ENCODE measurements at places on chromosomes 3 and 15. TPM values are rescaled to one million over a fixed set of nuclear protein-coding genes. Genes with fewer than 3 reads are reported as not detected.

- no peak overlapping the region for H3K4me3 ChIP-seq
- H3K27me3 ChIP-seq, result no peaks in the 10 kb centered on the region
- peaks cover 34% of the 10 kb centered on the region for H3K36me3 ChIP-seq
- H3K27ac ChIP-seq, result peak overlapping the region; percentile 51
Measured at GRCh38 chr3:71026634-71027578, 556.6 kb downstream of the FOXP1 start.

GRCh38 chr15:85758655-85758978 lies 36.1 kb downstream of the KLHL25 start:
- no peak overlapping the region for H3K4me3 ChIP-seq
- peaks cover 2% of the 10 kb centered on the region for H3K4me1 ChIP-seq
- peaks cover 2% of the 10 kb centered on the region for H3K36me3 ChIP-seq
- no peak for DNase-seq

- no peaks in the 10 kb centered on the region for H3K27me3 ChIP-seq
- H3K4me3 ChIP-seq, result no peak overlapping the region
- DNase-seq, result no peak
- H3K36me3 ChIP-seq, result no peaks in the 10 kb centered on the region
- H3K4me1 ChIP-seq, result peaks cover 11% of the 10 kb centered on the region
Measured at GRCh38 chr3:32577174-32577573, 6.5 kb upstream of the DYNC1LI1 start.

- no peaks in the 10 kb centered on the region for H3K36me3 ChIP-seq
- no peak for DNase-seq
- H3K27ac ChIP-seq, result no peak overlapping the region
- no peaks in the 10 kb centered on the region for H3K27me3 ChIP-seq
Measured at GRCh38 chr3:29245441-29245840, 35.4 kb upstream of the RBMS3 start.

MCF2L2 gene
- total RNA-seq, result 1.0 TPM
